ENCODE measurements at places on chromosomes 7 and 10. TPM values are rescaled to one million over a fixed set of nuclear protein-coding genes. Genes with fewer than 3 reads are reported as not detected.

- no peak for DNase-seq
Observed at GRCh38 chr10:123986736-123987135, 95.1 kb upstream of the CPXM2 start.

DNA sequence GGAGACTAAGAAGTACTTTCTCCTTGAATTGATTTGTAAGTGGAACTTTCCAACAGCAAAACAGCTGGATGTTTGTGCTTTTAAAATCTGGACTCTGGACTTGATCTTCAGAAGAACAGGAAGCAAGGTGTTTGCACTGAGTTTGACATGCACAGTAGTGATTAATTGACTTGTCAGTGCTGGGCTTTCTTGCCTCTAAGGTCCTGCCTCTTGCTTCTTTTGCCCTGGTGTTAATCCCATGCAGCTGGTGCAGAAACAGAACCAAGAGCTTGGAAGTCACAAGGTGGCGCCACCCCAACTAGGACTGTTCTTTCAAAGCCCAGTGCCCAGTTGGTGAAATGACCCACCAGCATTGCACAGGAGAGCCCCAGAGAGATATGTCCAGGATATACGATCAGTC, 66.8 kb upstream of the SEPHS1 start:
- peak; percentile 74 for DNase-seq

DNA sequence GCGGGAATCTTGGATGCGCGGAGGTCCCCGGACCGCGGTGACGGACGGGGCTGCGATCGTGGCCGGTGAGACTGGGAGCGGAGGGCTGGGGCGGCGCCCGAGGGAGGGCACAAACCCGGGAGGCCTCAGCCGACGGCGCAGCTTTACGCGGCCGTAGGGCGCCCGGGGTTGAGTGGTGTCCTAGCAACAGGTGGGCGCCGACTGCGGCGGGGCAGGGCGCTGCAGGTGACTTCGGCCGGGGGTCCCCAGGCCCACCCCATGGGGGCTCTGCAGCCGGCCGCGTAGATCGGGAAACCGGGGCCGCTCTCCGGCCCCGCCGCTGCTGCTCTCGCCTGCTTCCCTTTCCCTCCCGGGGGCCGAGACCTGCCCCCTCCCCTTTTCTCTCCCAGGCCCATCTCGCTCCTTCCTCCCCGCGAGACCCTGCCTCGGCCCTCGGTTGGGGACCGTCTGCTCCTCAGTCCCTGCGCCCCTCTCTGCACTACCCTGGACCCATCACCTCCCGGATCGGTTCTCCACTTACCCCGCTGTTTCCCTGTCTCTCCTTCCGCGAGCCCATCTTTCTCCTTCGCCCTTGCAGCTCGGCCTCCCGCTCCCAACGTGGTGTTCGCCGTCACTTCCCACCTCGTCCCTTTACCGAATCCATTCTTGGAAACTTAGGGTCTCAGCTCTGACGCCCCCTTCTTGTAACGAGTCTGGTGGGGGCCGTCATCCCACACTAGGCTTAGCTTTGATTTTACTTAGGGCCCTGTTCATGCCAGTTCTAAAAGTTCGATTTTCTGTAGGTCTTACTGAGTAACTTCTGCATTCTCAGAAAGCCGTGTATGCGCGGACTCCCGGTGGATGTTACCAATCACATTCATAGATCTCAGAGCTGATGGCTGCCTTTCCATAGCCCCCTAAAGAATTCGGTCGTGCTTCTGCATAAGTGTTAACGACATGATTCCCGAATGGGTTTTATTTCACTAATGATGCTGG, 18.5 kb upstream of the ACBD5 start:
- DNase-seq: peak; percentile 31

- DNase-seq: no peak
Observed at GRCh38 chr7:98398567-98399372, 2.1 kb downstream of the BAIAP2L1 start.

GRCh38 chr7:68265258-68265657, 1268.6 kb downstream of the TYW1 start:
- DNase-seq: no peak

- DNase-seq: no peak
Observed at GRCh38 chr10:4561296-4561695, 264.7 kb upstream of the AKR1E2 start.

- no peak for DNase-seq
Observed at GRCh38 chr10:6365384-6365783, 162.7 kb downstream of the PFKFB3 start.

GRCh38 chr10:108901781-108902618, 1021.3 kb downstream of the XPNPEP1 start:
- peak; percentile 17 for DNase-seq

DNA sequence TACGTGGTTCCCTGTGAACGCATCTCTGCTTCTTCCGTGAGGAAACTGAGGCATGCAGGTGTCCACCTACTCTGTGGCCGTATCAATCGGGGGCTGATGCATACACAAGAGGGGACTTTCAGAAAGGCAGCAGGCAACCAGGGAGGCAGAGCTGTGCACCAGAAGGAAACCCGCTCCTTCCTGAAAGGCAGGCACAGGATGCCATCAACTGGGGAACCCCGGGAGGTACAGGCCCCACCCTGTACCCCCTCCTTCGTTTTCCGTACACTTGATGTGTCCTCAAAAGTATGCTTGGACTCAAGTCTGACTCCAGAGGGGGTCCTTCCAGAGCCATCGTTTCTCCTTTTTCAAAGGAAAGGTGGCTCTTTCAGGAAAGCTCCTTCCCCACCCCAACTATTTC, 59.5 kb downstream of the ASB13 start:
- DNase-seq: no peak

The CRHR2 gene
- not detected for total RNA-seq

The SEMA3D gene
- 3.1 TPM for total RNA-seq

The PNLIPRP1 gene
- total RNA-seq: not detected

The SUN3 gene
- total RNA-seq: not detected

The PRKCQ gene
- total RNA-seq: 3.0 TPM

Measured in stomach (tissue), 19 donors.